Esophagus mucosa (tissue), 1 donor: ENCODE measurements at places on chromosomes 1 and 21. TPM values are rescaled to one million over a fixed set of nuclear protein-coding genes. Genes with fewer than 3 reads are reported as not detected.

DNA sequence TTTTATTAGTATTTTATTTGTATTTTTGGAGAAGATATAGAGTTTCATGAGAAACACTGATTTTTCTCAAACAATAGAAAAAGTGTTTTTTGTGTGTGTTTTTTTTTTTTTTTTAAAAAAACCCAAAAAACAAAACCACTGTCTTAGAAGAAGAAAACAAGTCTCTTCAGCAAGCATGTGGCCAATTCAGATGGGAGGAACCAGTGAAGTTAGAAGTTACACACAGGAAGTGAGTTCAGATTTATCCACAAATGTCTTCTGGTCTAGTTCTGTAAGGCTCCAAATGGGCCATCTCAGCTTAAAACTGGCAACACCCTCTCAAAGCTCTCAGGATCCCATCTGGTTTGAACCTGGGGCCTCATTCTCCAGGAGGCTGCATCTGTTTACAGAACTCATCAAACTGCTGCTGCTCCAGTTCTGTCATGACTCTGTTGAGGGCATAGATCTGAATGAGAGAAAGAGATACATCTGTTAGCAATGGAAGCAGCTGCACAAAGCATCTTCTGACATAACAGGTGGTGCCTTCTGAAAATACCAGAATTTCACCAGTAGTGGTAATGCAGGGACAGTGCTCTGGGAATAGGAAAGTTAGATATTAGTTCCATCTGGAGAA lies 9.8 kb upstream of the ERMAP start:
- ATAC-seq = no peak

GRCh38 chr21:42807938-42808613 lies 71.3 kb downstream of the WDR4 start:
- ATAC-seq = no peak

DNA sequence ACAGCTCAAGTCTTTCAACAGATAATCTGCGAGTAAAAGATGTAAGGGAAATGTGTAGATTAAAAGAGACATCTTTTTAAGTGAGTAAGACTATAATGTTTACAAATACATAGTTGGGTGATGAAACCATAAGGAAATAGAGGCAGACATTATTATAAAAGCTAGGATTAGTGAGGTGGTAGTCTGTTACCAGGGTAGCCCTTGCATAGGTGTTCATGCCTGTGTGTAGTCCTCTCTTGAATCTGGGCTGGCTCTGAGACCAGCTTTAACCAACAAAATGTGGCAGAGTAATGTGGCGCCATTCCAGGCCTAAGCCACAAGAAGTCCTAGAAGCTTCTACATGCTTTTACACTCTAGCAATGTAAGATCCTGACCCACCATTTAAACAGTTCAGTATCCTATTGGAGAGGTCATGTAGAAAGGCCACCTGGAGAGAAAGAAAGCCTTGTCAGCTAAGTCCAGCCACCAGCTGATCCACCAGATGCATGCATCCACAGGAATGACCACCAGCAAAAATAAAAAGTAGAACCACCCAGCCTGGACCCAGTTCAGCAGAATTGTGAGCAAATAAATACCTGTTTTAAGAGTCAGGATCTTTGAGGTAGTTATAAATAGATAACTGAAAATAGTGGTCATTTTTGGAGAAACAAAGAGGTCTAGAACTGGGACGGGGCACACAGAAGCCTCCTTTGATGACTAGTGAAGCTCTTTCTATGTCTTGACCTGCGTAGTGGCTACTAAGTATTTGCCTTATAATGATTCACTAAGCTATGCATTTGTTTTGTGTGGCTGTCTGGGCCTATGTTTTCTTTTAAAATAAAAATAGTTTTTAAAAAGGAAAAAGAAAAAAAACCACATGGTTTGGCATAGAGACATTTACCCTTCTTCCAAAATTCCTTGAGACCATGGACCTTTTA lies 8.1 kb downstream of the NIBAN1 start:
- peak; percentile 41 for ATAC-seq

- ATAC-seq = peak; percentile 57
Measured at GRCh38 chr1:147273409-147274336, 31.2 kb downstream of the CHD1L start.

- peak; percentile 66 for ATAC-seq
Measured at GRCh38 chr1:27341525-27342252, at the start of gene SYTL1. Gene SYTL1, plus strand, starts transcription at chr1:27342022. Its CDS starts 3,313 bp downstream, at chr1:27345335.

GRCh38 chr1:62144238-62144831 lies 50.3 kb upstream of the L1TD1 start:
- no peak for ATAC-seq

GRCh38 chr1:28163496-28164161 lies 12.9 kb downstream of the PTAFR start:
- no peak for ATAC-seq

- peak; percentile 24 for ATAC-seq
Measured at GRCh38 chr21:36156815-36157670, at the start of gene DOP1B. Gene DOP1B, plus strand, starts transcription at chr21:36156824. Its CDS starts 7,910 bp downstream, at chr21:36164734.

DNA sequence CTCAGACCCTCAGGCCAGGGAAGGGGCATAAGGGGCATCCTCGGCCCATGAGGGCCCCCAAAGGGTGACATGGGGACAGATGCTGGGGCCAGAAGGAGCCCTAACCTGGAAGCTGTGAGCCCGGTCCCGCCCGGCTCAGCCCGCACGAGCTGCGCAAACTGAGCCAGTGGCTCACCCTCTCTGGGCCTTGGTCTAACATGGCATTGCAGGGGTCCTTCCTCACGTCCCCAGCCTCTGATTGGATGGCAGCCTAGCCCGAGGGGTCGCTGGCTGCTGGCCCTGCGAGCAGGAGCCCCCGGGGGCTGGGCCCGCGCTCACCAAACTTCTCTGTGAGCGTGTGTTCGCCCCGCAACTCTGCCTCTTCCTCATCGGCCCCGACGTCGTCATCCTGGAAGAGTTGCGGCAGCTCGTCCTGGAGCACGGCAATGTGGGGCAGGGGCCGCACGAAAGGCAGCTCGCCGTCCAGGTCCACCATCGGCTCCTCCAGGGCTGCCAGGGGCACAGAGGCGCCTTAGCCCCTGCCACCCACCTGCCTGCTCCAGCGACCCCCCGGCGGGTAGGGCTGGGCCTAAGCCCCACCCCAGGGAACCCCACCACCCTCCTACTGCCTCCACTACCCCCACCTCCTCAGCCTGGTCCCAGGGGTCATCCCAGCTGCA lies 54.4 kb downstream of the ARHGEF16 start:
- ATAC-seq = no peak

DNA sequence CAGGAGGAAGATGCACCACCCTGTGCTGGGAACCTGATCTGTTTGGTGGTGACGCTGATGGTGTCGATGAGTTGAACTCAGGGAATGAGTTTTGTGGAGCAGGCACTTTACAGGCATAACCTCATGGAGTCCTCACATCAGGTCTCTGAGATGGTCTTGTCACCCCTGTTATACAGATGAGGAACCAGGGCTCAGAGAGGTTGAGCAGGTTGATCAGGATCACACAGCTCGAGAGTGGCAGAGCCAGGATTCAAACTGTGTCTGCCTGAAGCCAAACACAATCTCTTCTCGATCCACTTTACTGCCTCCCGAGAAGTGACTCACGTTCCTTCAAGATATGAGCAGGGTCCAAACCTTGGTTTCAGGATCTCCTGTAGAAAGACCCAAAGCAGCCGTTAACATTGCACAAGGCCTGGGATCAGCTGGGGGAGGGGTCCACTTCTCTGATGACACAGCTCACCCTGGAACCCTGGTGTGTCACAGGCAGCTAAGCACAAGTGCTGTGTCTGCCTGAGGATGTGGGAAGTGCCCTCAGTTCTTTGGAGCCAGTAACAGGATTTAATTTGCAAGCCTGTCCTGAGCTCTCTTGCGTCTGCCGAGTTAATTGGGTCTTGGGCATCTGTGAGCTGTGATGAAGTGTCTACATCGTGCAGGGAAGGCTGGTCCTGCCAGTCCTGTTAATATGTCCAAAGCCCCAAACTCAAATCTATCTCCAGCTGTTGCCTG lies 65.4 kb upstream of the STUM start:
- ATAC-seq = no peak

DNA sequence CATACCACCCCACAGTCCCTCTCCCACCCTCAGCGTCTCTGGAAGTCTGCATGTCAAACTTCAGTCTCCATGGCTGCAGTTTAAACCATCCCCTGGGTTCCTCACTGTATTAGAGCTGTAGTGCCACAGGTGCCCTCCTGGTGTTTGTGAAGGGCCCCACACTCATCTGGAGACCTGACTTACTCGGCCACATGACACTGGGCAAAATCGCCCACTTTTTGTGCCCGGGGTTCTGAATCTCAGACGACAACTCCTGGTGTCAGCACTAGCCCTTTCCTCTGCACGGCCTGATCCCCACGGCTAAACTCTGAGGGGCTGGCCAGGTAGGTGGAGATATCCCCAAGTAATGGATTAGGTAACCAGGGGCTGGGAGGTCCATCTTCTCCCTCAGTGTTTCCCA lies 6.5 kb downstream of the INKA2 start:
- ATAC-seq = no peak

- no peak for ATAC-seq
Measured at GRCh38 chr1:65247419-65248359, 61.7 kb upstream of the DNAJC6 start.

DNA sequence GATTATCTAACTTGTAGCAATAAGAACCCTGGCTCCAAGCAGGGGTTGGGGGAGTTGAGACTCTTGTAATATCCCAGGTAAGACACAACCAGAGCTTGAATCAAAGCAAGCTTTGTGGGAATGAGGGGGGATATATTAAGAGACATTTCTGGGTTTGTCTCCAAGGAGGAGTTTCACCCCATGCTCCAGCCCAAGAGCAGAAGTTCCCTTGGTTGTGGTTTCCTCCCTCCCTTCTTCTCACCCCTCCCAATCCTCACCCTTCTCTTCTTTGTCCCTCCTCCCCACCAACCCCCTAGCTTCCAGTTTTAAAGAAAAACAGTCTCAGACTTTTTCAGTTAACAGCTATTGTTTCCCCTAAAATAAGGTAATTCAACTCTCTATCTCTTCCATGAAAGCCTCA lies 11.9 kb downstream of the TRAF3IP3 start:
- ATAC-seq = no peak

- ATAC-seq = no peak
Measured at GRCh38 chr1:81869307-81869706, 68.6 kb downstream of the ADGRL2 start.

The FAM177B gene
- 0.64 TPM for total RNA-seq

The TRABD2B gene
- 0.64 TPM for total RNA-seq

The CRP gene
- total RNA-seq = not detected

The SGIP1 gene
- 1.4 TPM for total RNA-seq

The ZNF697 gene
- total RNA-seq = 1.00 TPM

The GPA33 gene
- not detected for total RNA-seq

The ANP32E gene
- total RNA-seq = 15.1 TPM

The KRTAP15-1 gene
- not detected for total RNA-seq
